ENCODE measurements at places on chromosomes 5 and 9. TPM values are rescaled to one million over a fixed set of nuclear protein-coding genes. Genes with fewer than 3 reads are reported as not detected.

- DNase-seq = no peak
Observed at GRCh38 chr5:23629396-23629795, 122.0 kb downstream of the PRDM9 start.

DNA sequence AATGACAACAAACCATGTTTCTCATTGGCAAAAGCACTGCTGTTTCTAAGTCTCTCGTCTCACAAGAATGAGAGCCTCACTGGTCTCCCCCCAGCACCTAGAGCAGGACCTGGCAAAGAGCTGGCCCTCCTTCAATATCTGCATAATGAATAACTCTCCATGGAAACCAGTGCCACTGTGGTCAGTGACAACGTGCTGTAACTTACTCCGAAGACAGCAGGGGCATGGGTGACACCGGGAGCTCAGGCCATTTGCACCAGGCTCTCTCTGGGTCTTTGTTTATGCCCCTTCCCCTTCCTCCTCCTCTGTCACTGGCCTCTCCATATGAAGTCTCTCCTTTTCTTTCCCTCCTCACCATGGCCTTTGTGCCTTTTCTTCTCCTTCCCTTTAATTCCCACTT is 33.3 kb downstream of the TAS2R1 start:
- no peak for DNase-seq

GRCh38 chr5:93887678-93888077 is 146.3 kb upstream of the POU5F2 start:
- DNase-seq = no peak

DNA sequence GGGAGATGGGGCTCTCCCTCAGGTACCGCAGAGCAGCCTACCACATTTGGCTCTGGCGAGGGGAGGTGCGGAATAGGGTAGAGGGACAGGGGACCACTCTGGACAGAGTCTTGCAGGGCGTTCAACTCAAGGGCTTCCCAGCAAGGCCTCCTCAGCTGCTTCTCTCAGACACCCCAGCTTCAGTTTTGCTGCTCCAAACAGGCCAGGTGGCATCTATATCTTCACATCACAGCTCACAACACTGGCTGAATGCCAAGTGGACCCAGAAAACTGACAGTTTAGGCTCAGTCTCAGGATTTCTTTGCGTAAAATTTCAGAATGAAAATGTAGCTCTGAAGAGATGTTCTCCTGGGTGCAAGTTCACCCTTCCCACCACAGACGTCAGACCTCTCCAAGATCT is 592.6 kb upstream of the ADAMTS16 start:
- no peak for DNase-seq

- no peak for DNase-seq
Observed at GRCh38 chr9:128316421-128316820, 5.8 kb downstream of the TRUB2 start.

The ZNF354B gene
- total RNA-seq = 13.2 TPM

DNA sequence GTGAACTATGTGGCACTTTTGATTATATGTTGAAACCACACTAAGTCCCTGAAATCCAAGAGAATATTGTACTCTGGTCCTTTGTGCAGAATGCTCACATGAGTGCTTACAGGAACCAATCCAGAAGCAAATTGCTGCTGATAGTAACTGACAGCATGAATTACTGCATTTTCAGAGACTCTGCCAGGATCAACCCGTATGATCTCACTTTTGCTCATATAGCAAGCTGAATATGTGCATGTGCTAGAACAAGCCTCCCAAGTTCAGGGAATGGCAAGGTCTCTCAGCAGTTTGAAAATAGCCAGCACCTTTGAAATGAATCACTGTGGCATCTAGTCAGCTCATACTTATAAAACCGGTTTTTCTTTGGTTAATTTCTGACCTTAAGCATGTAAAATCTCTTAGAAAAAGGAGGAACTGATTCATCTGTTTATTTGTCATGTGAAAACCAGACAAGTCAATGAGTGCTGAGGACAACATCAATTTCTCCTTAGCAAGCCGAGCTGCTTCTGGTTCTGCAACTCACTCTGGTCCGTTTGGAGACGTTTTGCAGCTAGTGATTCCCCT is 215.7 kb upstream of the ELL2 start:
- DNase-seq = no peak

DNA sequence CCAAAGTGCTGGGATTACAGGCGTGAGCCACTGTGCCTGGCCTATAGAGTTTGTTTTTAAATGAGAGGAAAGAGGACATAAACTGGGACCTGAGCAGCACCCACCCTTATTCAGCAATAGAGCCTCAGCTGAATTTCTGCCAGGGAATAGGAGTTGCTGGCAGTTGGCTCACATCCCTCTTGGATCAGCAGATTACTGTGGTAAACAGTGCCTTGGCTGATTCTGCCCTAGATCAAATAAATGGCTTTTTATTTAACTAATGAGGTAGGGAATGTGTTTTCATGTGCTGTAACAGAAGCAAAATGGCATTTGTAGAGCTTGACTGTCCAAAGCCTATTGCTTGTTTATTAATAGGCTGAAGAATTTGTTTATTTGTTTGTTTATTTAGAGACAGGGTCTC is 2.1 kb downstream of the ARHGEF37 start:
- peak; percentile 84 for DNase-seq

The TMEFF1 gene
- 0.77 TPM for total RNA-seq

- peak; percentile 53 for DNase-seq
Observed at GRCh38 chr5:116573702-116574366, 789 bp downstream of the SEMA6A start.

GRCh38 chr5:135222771-135223170 is 176.3 kb downstream of the MACROH2A1 start:
- peak; percentile 7 for DNase-seq

GRCh38 chr5:50657044-50657443 is 9.4 kb upstream of the PARP8 start:
- DNase-seq = no peak

DNA sequence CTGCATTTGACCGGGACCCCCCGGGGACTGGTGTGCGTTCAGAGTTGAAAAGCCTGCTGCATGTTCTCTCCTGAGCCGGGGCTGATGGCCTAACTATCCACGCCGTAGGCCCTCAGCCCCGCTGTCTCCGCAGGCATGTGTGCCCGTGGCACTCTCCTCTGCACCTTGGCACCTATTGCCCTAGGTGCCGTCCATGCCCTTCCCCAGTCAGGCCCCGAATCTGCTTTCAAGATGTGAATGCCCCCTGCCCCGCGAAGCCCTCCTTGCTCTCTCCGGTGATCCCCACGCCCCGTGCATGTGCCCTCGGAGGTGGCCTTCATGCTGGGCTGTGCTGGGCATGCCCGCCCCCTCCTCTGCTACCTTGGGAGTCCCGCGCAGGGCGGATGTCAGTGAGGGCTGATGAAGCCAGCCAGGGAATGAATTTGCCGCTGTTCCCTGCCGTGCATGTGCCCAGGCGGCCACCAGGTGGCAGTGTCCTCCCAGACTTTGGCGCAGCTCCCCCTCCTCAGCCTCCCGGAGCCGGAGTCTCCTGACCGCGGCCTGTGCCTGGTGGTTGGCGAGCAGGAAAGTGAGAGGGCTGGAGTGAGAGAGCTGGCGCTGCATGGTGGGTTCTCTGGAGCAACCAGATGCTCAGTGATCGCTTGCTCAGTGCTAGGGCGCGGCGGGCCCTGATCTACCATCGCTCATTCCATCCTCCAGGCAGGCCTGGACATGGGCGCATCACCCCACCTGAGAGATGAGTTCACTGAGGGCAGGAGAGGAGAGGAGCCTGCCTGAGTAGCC is 112.9 kb upstream of the LMX1B start:
- peak; percentile 88 for DNase-seq

- DNase-seq = no peak
Observed at GRCh38 chr9:79120941-79121340, 450.8 kb upstream of the TLE4 start.
